ENCODE measurements at places on chromosomes 16 and 17.

- no peak for DNase-seq
These were observed 183.8 kb downstream of the GSG1L start for GRCh38 chr16:27879601-27880247.

- DNase-seq: no peak
These were observed 349.6 kb downstream of the HAPSTR1 start for GRCh38 chr16:9441012-9441411.

DNA sequence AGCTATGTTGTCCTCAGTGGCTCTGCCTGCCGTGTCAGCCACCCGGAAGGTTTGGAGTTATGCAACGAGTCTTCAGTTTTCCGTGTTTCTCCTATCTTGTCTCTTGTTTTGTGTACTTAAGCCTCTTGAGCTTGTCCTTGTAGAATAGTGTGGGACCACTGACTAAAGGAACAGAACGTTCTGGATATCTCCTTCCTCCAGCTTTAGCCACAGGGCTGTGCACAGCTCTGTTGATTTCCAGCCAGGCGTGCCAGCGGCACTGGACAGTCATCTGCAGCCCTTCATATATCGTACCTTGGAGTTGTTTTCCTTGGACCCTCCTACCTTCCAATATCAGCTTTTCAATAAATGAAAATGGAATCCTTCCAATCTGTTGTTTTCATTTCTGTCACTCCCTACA is 39.8 kb downstream of the TMEM11 start:
- no peak for DNase-seq

- no peak for DNase-seq
These were observed 105.7 kb downstream of the C17orf67 start for GRCh38 chr17:56727876-56728617.

GRCh38 chr17:63275971-63276745 is 169.9 kb downstream of the CYB561 start:
- no peak for DNase-seq

DNA sequence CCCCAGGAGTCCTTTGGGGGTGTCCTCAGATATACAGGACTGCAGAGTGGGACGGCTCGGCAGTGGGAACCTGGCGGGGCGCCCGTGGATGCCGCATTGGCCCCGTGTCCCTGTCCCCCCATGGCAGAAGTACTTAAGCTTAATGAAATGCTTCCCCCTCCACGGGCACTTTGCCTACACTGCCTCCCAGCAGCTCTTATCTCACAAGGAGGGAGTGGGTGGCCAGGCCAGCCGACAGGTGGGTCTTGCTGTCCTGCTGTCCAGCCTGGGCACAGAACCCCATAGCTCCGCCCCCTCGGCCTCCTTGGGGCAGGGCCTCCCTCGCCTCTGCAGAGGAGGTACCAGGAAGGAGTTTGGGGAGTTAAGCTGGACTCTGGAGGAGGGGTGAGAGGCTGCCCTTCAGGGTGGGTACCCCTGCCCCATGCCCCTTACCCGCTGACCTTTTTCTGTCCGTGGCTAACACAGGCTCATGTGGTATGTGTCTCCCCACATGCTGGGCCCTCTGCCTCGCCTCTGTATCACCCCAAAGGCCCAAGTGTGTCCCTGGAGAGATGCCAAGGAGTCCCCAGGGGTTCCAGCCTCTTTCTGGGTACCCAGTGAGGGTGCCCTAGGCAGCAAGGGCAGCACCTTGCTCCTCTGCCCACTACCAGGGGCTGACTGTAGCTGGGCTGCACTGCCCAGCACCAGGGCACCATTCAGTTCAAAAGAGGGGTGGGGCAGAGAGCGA is 8.7 kb downstream of the THRA start:
- DNase-seq: no peak

GRCh38 chr16:79599256-79599836 is 1.2 kb downstream of the MAF start:
- DNase-seq: peak; percentile 18

GRCh38 chr16:56478281-56479049 is 27.1 kb downstream of the OGFOD1 start:
- no peak for DNase-seq

- DNase-seq: no peak
These were observed 10.6 kb downstream of the MIEN1 start for GRCh38 chr17:39719563-39720355.

DNA sequence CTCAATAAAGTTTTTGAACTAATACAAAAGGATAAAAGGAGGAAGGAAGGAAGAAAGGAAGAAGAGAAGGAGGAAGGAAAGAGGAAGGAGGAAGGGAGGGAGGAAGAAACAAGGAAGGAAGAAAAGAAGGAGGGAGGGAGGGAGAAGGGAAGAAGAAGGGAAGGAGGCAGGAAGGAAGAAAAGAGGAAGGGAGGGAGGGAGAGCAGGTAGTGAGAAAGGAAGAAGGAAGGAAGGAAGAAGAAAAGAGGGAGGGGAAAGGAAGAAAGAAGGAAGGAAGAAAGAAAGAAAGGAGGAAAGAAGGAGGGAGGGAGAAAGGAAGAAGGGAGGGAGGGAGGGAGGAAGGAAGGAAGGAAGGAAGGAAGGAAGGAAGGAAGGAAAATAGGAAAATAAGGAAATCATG is 263.8 kb upstream of the C16orf82 start:
- no peak for DNase-seq

DNA sequence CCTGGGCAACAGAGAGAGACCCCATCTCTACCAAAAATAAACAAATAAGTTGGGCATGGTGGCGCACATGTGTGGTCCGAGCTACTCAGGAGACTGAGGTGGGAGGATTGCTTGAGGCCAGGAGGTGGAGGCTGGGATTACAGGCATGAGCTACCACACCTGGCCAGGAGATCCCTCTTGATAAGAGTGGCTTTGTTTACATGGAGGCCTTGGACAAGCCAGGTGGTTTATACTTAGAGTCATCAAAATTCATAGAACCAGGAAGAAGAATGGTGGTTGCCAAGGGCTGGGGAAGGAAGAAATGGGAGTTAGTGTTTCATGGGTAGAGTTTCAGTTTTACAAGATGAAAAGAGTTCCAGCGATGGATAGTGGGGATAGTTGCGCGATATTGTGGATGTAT is 8.8 kb upstream of the ZFP1 start:
- no peak for DNase-seq

- no peak for DNase-seq
These were observed 34.1 kb downstream of the CDRT15 start for GRCh38 chr17:14202388-14203166.
